ENCODE measurements at places on chromosomes 1 and 21.

GRCh38 chr1:226615876-226616275 is 67.3 kb downstream of the STUM start:
- DNase-seq: no peak

- DNase-seq: no peak
These were observed 1.8 kb downstream of the SH3GLB1 start for GRCh38 chr1:86706018-86706635.

GRCh38 chr1:224435999-224436398 is 1.4 kb upstream of the WDR26 start:
- DNase-seq: no peak

GRCh38 chr1:43140583-43140982 is 31.5 kb downstream of the EBNA1BP2 start:
- DNase-seq: no peak

DNA sequence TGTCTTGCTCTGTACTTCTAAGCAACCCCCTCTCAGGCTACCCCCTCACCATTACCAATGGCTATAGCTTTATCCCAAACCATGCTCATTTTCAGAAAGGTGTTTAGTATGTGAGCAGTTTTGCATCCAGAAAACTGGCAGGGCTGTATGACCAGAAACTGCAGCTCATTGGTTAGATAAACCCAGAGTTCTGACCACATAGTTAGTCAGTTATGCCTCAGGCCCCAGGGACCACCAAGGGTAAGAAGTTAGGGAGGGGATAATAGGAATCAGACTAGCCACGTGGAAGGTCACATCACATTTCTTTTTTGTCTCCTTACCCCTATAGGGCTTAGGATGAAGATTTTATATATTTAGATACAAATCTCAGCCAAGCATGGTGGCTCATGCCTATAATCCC is 1.2 kb downstream of the ITGA10 start:
- DNase-seq: no peak

GRCh38 chr1:184113251-184113650 is 61.7 kb downstream of the TSEN15 start:
- no peak for DNase-seq

DNA sequence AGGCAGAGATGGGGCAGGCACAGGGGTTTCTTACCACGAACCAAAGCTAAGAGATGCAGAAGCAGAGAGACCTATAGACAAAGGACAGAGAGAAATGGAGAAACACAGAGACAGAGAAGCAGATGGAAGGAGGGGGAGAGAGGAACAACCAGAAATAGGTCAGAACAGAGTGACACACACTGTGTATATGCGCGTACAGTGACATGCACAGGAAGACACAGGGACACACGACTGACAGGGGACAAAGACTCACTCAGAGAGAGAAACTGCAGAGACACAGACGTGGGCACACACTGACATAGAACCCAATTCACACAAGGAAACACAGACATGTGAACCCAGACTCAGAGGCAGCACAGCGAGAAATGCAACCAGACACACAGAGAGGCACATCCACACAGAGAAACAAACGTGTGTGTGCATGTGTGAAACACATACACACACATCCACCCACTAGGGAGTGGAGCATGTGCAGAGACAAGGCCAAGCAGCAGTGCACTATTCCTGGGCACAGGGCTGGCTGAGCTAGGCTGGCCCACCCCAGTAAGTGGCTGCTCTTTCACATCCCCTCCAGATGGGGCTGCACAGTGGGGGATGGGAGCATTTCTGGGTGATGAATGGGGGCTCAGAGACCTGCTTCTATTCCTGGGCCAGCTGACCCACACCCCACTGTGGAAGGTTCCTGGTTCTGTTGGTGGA is 123.4 kb upstream of the CSF3R start:
- no peak for DNase-seq

DNA sequence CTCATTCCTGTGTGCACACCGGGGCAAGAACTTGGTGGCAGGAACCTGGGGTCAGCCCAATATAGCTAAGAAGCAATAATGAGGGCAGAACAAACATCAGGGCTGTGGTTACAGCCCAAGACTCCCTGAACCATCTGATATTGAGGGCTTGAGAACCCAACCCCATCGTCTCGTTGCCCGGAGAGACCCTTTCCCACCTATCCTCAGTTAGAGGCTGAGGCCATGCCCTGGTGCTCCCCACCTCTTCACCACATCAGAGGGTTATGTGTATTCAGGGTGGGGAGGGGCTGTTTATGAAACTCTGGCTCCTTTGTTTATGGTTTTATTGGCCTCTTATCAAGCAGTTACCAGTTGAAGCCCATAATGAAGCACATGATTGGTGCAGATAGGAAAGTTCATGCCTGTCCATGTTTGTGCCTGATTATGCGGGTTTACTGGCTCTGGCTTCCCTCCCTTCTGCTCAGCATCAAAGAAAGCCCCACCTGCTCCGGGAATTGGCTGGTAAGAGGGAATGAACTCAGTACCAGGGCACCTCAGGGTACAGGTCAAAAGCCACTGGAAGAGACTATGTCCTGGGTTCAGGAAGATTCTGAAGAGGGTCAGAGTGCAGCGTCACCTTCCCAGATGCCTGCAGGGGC is 14.5 kb downstream of the NUAK2 start:
- DNase-seq: no peak

Data from lung (tissue), 17 donors.